Stomach (tissue), 19 donors: ENCODE measurements at places on chromosomes 2 and 18. TPM values are rescaled to one million over a fixed set of nuclear protein-coding genes. Genes with fewer than 3 reads are reported as not detected.

Gene ATP6V1C2
- 1.1 TPM for total RNA-seq

Gene SPP2
- 0.73 TPM for total RNA-seq

Gene CHRND
- not detected for total RNA-seq

- DNase-seq, result no peak
These were observed 132.0 kb downstream of the EML6 start for GRCh38 chr2:54855434-54855833.

DNA sequence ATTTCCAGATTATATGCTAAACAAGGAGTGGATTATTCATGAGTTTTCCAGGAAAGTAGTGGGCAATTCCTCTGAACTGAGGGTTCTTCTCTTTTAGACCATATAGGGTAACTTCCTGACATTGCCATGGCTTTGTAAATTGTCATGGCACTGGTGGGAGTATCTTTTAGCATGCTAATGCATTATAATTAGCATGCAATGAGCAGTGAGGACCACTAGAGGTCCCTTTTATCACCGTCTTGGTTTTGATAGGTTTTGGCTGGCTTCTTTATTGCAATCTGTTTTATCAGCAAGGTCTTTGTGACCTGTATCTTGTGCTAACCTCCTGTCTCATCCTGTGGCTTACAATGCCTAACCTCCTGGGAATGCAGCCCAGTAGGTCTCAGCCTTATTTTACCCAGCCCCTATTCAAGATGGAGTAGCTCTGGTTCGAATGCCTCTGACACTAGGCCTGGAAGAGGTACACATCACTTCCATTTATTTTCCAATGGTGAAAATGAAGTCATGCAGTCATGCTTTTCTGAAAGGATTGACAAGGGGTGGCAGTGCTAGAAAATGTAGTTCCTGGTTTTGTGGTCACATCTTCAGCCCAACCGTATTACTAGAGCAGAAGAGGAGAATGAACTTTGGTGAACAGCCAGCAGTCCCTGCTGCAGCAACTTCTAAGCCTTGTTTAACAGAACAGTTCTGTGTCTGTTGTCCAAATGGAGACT, 26.6 kb upstream of the ITGA4 start:
- DNase-seq, result no peak

- DNase-seq, result no peak
These were observed 21.0 kb downstream of the BCL11A start for GRCh38 chr2:60532421-60532820.

GRCh38 chr18:71503222-71503621, 1040.9 kb downstream of the CBLN2 start:
- no peak for DNase-seq

GRCh38 chr2:143881246-143881645, 638.7 kb downstream of the ZEB2 start:
- DNase-seq, result no peak
